ENCODE measurements at places on chromosomes 11 and 22. TPM values are rescaled to one million over a fixed set of nuclear protein-coding genes. Genes with fewer than 3 reads are reported as not detected.

DNA sequence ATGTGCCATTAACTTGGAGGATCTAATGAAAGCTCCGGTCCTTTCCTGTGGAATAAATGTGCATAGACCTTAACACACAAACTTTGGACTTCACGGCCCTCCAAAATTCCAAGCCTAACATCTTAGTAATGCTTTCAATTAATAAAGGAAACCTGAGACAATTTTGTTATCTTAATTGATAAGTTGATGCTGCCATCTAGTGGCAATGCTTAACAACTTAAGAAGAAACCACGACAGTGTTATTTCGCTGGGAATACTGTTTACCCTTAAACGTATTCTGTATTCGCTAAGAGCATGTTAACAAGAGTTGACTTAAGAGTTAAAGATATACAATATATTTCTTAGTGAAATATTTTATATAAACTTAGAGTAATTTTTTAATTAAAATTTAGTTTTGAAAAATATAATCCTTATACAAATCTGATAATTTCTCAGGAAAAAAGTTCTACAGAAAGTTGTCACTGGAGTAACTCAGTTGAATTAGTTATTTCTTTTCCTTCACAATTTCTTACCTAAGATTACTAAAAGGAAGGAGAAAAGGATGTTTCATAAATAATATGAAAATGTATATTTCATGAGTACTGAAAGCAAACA is 35.0 kb upstream of the OR9G4 start:
- DNase-seq, result peak; percentile 69

DNA sequence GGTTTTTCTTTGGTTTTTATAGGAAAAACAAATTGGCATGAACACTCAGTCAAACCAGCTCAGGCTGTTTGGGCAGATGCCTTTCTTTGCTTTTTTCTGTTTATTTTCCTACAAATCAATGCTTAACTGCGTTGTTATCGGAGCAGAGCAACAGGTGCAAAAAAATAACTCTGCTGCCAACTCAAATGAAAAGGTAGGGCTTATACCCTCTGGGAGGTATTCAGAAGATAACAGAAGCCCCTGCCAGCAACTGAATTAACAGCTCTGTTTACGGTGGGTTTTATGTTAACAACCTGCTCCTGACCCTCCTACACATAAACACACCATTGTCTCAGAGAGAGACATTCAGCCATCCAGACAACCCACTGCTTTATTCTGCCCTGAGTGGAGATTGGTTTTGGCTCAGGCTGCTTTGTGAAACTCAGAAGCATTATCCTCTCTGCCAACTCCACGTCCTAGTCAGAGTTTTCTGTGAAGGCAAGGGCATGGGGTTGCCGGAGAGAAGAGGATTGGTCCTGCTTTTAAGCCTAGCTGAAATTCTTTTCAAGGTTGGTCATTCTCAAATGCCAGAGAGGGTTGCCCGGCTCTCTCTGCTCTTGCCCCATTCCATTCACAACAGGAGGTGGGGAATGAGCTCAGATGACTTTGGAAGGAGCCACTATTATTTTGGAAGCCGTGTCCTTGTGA is 11.4 kb downstream of the EHF start:
- no peak for DNase-seq

DNA sequence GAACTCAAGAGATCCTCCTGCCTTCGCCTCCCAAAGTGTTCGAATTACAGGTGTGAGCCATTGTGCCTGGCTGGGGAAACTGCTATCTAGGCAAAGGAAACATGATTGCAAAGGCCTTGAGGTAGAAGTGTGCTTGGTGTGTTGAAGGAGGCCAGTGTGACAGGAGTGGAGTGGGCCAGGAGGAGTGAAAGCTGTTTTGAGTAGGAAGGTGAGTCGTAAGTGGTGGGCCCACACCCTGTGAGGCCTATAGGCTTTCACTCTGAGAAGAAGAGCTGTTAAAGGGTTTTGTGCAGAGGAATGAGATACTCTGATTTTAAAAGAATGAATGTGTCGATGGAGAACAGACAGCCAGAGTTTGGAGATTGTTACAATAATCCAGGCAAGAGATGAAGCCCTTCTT is 43.4 kb downstream of the WEE1 start:
- DNase-seq, result peak; percentile 11

- peak; percentile 86 for DNase-seq
These were observed 43.4 kb upstream of the PRDM11 start for GRCh38 chr11:45102810-45103621.

DNA sequence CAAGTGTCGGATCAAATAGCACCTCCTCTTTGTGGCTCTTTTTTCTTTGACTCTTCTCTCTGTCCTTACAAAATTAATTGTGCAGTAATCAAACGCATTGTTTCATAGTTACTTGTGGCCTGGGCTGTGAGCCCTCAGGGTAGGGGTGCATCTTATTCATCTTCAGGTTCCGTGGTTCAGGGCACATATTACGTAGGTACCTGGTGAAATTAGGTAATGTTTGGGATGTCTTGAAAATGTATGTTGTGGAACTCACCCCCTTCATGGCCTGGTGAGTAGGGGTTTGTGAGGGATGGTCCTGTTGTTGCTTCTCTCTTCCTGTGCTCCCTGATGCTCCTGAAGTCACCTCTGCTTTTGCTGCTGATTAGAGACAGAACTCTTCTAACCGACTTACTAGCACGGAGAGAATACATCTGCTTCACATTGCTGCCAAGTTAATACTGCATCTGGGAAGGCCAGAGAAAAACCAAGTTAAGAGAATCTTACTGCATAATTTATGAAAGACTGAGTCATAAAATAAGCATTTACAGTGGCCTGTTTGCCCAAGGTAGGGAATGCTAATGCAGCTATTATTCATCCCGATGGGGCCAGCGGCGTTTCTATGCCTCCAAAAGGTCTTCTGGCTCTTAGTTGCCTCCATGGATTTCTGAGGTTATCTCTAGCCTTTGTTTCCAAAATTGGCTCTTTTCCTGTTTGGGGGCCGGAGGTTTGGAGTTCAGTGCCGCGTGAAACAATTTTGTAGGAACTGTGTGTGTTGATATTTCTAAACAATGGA is 66.9 kb downstream of the TBC1D22A start:
- peak; percentile 64 for DNase-seq

GRCh38 chr22:40123387-40123786 is 54.3 kb upstream of the TNRC6B start:
- no peak for DNase-seq

DNA sequence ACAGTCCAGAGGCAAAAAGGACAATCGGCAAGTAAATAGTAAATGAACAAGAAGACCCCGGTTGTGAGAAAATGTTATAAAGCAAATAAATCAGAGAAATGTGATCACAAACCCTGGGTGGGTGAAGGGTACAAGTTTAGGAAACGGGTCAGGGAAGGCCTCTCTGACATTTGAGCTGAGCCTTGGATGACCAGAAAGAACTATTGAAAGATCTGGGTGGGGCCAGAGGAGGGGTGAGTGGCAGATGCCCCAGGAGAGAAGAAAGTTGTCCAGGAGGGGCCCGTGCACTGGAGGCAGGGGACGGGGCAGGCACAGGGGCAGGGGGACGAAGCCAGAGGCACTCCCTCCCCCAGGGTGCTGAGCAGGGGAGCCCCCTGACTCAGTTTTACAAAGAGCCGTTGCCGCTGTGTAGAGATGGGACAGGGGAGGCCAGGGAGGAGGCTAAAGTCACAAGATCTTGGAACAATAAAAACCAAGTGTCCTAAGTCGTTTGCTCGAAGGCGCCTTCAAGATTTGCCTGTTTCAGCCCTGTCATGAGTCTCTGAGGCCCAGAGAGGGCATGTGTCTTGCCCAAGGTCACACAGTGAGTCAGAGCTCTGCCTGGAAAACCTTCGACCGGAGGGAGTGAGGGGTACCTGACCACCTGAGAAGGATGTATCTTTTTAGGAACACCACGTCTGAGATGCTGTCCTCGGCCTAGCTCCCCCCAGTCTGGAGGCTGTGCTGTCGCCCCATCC is 10.8 kb upstream of the PDGFB start:
- no peak for DNase-seq

FAM180B gene
- total RNA-seq, result not detected

DKK3 gene
- 156 TPM for total RNA-seq

CRYBA4 gene
- total RNA-seq, result not detected

Measured in dermis blood vessel endothelial cell (primary cell).